Right atrium auricular region (tissue), 2 donors: ENCODE measurements at places on chromosomes 6 and 20.

DNA sequence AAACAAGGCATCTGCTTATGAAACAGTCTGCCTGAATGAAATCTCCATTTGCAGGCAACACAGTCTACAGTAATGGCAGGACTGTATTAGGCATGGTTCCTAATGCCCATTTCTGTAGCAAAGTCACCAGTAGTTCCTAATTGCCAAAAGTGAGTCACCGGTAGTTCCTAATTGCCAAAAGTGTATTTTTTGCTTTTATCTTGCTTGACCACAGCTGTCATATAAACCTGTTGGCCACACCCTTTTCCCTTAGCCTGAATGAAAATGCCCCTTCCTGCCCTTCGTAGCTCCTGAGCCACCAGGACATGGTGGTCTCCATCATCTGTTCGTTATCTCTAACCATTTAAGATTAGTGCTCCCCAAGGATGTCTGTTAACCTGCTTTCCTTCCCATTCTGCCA is 34.5 kb downstream of the MTHFD1L start:
- peak; percentile 2 for DNase-seq

DNA sequence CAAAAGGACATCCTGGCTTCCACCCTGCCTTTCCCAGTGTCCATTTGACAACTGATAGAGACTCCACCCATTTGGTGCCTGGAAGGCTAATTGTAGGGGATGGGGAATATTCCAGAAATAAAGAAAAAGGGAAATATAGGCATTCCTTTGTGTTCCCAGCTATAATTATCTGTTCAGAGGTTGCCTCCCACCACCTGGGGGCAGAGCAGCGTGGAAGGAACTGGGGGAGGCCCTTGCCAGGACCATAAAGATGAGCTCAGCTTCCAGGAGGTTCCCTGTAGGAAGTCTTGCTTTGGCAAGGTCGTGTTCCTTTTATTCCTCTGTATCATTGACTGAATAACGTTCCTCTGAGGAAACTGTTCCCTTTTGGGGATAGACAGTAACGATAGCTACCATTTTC is 214.7 kb downstream of the TFAP2C start:
- DNase-seq, result no peak

DNA sequence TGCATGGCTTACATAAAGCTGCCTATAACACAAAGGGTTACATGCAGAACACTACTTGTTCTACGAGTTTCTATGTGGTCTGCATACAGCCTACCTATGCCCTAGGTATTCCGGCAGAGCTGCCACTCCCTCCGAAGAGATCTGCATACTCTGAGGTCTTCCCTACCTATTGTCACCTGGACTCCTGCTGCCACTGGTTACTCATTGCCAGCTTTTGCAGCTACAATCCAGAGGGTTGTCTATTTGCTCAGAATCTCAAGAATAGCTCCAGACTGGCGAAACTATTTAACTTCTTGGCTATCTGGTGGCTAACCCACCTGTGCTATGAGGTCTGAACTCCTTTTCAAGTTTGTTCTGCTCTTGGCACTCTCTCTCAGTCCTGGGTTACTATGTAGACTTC is 323.3 kb downstream of the BMP2 start:
- DNase-seq, result no peak

GRCh38 chr20:51594236-51595057 is 51.9 kb upstream of the NFATC2 start:
- peak; percentile 65 for DNase-seq

DNA sequence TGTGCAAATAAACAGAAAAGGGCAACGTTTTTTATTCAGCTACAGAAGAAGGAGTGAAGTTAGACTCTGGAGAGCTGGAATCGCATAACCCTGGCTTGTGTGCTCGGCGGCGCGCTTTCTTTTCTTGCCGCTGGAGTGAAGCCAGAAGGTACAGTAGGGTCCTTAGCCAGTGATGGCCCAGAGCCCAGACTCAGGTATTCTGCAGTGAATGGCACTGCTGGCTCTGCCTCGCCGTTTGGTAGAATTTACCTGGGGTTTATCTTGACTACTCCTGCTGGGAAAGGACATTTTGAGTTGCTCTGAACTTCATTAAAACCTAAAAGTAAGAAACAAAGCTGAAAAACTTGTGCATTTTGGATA is 56.9 kb upstream of the TIAM2 start:
- no peak for DNase-seq

DNA sequence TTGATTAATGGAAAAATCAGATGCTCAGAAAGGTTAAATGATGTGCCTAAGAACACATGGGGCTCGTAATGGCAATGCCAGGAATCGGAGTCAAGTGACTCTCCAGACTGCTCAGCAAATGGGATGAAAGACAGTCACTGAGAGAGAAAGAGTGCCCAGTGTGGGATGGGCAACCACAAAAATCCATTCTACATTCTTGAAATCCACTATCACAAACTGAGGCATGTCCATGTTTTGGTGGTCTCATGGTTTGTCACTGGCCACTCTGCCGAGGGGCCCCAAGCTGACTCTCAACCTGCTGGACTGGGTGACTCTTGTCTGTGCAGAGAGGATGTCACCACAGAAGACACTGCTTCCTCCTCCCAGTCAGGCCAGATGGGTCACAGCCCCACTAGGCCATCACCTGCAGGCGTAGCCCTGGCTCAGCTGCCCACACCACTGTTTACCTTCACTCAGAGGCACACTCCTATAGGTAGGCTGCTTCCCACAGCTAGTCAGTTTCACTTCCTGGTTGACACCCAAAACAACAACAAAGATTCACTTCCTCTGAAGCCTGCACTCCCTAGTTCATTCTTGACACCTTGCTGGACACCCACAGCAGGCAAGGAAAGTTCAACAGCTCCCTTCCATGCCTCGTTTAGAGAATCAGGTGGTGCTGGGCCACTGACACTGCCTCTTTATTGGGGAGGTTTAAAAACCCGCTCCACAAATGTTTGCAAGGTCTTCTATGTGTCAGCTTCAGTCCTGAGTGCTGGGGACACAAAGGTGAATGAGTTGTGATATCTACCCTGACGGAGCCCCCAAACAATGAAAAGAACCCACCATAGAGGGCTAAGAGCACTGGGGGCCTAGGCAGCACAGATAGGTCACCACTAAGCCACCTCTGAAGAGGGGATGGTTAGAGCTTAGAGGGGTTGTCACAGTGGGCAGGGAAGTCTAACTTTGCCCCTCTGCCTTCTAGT is 21.7 kb downstream of the MAP1LC3A start:
- DNase-seq, result no peak

DNA sequence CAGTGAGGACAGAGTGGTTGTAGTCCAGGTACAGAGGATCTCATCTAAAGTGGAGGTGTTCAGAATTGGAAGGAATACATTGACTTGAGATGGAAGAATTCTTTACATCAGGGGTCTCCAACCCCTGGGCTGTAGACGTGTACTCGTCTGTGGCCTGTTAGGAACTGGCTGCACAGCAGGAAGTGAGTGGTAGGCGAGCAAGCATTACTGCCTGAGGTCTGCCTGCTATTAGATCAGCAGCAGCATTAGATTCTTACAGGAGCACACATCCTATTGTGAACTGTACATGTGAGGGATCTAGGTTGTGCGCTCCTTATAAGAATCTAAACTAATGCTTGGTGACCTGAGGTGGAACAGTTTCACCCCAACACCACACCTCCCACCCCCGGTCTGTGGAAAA is 121.1 kb downstream of the CDKAL1 start:
- DNase-seq, result no peak

DNA sequence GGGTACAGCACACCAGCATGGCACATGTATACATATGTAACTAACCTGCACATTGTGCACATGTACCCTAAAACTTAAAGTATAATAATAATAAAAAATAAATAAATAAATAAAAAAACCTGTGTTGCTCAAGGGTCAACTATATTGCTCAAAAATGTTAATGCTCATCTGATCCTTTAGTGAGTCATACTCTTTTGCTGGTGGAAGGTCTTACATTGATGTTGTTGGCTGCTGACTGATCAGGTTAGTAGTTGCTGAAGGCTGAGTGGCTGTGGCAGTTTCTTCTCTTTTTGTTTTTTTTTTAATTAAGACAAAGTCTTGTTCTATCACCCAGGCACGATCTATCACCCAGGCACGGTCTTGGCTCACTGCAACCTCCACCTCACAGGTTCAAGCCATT is 29.6 kb upstream of the SMIM26 start:
- no peak for DNase-seq

DNA sequence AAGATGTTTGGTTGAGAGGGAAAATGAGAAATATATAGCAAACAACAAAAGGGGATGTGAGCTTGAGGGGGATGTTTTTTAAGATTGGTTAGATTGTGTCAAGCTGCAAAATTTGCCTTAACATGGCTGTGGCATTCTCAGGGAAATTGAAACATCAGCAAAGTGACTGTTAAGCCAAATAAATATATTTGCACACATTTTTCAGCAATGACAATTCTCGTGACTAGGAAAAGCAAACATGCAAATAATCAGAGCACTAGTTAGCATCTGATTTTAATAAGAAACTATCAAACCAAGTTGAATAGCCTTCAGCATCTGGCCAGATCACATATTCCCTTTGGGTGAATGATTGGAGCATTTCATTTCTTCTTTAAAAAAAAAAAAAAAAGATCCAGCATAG is 262.8 kb downstream of the TBC1D7 start:
- DNase-seq, result no peak

DNA sequence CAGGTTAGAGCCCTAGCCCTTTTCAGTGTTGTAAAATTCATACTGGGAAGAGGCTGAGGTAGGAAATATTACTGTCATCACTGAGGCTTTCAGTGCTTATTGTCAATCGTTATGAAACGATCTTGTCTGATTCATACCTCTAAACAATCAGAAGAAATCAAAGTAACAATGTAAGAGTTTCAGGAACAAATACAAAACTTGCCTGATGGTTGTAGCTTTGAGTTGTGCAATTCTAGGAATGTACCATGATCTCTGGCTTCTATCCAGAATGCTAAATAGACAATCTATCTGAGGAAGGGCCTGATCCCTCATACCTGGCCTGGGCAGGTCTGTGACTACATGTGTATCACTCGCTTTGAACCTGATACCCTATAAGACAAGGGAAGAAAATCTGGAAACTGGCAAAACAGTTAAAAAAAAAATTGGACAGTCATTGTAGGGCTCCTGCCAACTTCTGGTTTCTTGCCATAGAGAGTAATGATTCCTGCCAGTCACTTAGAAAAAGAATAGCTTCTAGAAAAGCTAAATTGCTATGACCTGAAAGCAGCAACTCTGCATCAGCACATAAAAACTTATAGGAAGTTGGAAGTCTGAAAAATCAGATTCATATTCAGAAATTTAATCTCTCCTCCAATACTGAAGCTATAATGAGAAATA is 234.7 kb downstream of the BTBD9 start:
- no peak for DNase-seq

DNA sequence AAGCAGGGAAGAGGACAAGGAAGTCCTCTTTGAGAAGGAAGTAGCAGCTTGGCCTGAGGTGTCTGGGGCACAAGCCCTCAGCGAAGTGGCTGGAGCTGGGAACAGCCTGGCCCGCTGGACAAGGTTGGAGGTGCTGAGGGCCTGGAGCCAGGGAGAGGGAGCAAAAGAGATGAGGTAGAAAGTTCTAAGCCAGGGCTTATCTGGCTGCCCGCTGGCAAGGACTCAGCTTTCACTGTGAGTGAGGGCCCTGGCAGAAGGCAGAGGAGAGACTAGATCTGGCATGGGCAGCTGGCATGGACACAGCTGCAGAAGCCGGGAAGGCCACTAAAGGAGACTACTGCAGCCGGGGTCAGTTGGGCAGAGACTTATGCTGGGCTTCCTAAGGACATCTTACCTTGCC is 21.8 kb upstream of the PCMTD2 start:
- no peak for DNase-seq

- no peak for DNase-seq
These were observed 17.9 kb upstream of the SLC22A1 start for GRCh38 chr6:160103825-160104100.

DNA sequence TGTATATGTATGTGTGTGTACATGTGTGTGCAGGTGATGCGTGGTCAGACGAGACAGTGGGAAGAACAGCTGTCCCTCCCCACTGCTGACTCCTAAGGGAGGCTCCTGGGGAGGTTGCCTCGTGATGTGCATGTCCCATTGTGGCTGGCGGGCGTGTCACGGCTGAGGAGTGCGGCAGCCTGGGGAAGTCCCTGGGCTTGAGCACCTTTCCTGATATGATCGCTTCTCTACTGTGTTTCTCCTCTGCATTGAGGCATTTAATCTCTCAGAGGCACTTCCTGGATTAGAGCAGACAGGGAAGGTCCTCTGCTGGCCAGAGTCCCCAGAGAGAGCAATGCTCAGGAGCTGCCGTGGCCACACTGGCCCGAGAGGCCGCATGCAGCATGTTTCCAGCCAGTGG is 11.4 kb downstream of the NPBWR2 start:
- no peak for DNase-seq

DNA sequence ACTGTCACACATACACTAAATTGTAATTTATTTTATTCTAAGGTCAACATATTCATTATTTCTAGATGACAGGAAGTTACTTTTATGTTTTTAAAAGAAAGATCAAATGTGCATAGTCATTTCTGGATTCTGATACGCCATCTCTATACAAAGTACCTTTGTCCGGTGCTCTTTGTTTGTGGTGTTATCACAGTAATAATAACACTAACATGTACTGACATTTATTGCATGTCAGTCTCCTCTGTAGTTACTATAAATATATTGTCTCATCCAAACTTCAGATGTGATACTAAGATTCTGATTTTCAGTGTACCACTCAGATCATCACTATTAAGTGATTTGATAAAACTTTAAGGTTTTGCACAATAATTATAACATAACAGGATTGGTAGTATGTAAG is 90.3 kb upstream of the TPD52L1 start:
- no peak for DNase-seq

GRCh38 chr6:39314273-39314795 is at the start of gene KCNK17:
Gene KCNK17, minus strand, starts transcription at chr6:39314419. Its CDS starts 99 bp downstream, at chr6:39314320.
- DNase-seq, result no peak

GRCh38 chr6:20326422-20326728 is 75.3 kb upstream of the E2F3 start:
- no peak for DNase-seq

- DNase-seq, result no peak
These were observed 9.1 kb upstream of the SF3B5 start for GRCh38 chr6:144104488-144104887.

GRCh38 chr20:34369265-34369664 is 6.2 kb downstream of the ITCH start:
- DNase-seq, result no peak

- DNase-seq, result no peak
These were observed 159.5 kb downstream of the JARID2 start for GRCh38 chr6:15405129-15406068.

DNA sequence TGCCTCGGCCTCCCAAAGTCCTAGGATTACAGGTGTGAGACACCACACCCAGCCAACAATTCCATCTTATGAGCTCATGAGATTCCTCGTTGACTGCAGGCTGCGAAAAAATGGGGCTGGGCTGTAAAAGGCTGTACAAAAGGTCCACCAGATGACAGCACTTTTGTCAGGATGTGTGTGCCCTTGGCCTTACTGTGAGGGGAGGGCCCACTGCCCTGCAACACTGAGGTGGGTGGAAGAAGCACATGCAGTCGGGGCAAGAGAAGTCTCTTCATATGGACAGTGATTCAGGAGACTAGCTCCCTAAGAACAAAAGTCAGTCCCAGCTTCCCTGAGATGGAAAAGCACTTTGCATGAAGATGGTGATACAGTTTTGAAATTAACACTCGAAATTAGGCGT is 50.5 kb downstream of the KCTD20 start:
- no peak for DNase-seq

DNA sequence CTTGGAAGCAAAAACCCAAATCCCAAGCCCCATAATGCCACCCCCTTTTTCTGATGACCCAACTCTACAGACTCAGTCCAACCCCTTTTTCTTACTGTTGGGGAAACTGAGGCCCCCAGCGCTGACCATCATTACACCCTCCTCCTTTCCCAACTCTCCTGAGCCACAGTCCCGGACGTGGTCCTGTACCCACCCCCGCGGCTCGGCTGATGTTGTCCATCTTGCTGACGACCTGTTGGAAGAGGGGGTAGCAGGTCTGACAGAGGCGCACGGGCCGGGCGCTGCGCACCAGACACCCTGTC is 533 bp downstream of the OSTM1 start:
- DNase-seq, result peak; percentile 61
